Hepatic stellate cell (primary cell): ENCODE measurements at places on chromosomes 16 and 17.

- no peak for DNase-seq
These were observed 68.3 kb upstream of the ENDOV start for GRCh38 chr17:80346498-80347275.

DNA sequence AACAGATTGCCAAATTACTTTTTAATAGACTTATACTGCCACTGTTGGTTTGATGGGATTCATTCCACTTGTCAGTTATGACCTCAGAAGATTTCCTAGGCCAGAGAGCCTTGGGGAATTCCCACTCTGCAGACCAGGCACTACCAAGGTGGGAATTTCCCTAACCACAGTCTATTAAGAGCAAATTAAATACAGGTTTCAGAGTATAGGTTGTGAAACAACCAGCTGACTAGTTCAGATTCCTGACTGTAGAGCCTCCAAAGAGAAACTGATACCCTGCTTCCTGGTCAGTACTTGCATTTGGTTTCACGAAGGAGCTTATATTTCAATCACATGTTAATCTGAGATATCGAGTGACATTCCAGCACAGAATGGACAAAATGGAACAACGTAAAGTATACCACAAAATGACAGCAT lies 186.5 kb downstream of the STX8 start:
- DNase-seq: no peak

- DNase-seq: no peak
These were observed 18.0 kb upstream of the ZC3H18 start for GRCh38 chr16:88552166-88552565.

- no peak for DNase-seq
These were observed 115.4 kb downstream of the ZNF778 start for GRCh38 chr16:89332902-89333245.

DNA sequence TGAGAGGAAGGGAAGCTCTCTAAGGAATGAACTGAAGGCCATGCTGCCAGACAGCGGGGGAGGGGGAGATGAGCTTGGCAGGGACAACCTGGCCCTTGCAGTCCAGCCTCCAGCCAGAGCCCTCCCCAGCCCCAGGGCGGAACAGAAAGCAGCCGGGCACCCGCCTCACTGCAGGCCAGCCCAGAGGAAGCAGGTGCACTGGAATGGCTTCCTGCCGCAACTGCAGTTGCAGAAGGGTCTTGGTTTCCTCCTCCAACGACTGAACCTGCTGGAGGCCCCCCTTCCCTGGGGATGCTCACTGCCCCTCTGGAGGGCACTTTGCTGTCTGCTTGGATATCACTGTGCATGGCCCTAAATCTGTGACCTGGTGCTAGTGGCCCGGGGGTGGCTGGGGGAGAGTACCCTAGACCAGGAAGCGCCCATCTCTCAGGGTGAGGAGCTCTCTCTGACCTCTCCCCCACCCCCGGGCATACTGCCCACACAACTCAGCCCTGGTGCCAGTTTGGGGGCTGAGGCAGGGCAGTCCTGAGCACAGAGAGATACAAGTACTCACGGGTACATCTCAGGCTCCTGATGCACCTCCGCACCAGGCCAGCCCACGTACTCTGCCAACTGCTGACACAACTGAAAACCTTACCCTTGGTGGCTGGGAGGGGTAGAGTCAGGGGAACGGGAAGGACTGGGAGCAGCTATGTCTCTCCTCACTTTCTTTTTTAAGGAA lies 41.1 kb downstream of the MYO18A start:
- DNase-seq: no peak

- no peak for DNase-seq
These were observed 39.0 kb downstream of the YWHAE start for GRCh38 chr17:1360975-1361374.

DNA sequence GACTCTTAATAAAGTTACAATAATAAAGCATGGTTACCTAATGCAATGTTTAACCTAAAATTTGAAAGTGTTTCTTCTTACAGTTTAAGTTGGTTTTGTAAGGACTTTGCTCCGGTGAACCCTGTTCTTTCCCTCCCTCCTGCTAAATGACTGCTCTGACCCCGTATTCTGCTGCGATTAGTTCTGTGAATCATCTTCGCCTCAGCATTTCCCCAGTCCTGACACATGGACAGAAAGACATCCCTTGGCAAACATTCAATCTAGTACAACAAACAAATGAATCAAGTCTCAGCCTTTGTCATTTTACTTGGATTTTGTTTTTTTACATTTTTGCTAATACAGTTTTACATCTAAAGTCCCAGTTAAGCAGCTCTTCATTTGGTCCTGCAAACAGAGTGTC lies 15.4 kb downstream of the KCNJ2 start:
- DNase-seq: peak; percentile 17

DNA sequence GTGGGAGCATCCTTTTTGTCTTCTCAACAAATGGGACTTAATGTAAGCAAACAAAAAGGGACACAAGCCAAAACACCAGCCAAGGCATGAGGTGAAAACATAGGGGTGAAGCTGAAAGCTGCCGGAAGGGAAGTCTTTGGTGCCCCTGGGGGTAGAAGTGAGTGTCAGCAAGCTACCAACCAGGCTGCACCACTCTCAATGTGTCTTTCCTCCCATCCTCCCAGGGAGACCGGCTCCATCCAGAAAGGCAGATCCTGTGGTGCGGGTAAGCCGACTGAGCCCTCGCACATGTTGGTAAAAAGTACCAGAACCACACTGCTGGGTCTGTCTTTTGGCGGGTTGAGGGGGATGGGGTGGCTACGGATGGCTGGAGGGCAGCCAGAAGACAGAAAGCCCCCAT lies 52.0 kb upstream of the SREBF1 start:
- no peak for DNase-seq

GRCh38 chr16:1331712-1332617 lies 1.5 kb upstream of the BAIAP3 start:
- peak; percentile 89 for DNase-seq

- no peak for DNase-seq
These were observed 3.8 kb downstream of the CBX4 start for GRCh38 chr17:79835470-79835899.

DNA sequence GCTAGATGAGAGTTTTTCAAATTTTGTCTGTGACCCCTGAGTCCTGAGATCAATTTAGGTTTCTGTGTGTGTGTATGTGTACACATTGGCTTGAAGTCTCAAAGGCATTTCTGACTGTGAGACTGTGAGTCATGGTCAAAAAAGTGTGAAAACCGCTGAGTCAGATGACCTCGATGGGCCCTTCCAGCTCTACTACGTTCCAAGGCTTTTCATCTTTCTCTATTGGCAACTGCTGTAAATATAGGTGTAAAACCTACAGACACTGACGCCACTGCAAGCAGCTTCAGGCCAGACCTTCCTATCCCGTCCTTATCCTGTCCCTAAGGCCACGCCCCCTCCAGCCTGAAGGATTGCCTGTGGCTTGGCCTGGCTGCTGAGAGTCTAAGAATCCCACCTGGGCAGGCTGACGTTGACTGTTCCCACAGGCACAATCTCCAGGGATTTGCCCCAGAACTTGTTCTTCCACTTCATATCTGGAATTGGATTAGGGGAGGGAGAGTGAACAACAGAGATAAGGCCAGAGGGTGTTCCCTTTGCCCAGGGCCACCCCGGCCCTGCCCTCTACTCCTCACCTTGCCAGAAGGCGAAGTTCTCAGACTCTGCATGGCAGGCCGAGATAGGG lies 11.3 kb downstream of the OSBPL7 start:
- DNase-seq: peak; percentile 85

DNA sequence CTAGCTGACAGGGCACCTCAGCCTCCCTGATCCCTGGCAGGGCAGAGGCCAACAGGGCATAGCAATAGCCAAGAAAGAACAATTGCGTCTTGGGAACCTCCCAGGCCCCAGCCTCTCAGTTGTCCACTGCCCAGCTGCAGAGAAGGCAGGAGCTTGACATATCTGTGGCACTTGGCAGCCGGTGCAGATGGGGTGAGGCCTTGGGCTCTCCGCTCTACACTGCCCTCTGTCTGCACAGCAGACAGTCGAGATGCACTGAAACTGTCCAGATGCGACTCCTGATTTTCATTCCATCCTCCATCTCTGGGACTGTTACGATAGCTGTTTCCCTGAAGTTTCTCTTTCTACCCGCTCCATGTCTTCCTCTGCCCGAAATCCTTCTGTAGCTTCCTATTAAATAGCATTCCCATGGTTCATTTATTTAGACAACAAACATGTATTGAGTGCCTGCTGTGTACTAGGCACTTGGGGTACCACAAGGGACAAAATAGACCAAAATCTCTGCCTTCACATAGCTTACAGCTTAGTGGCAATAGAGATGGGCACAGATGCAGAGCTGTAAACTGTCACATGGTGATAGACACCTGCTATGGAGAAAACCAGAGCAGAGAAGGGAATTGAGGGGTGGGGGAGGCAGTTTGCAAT lies 3.3 kb downstream of the POLR3E start:
- DNase-seq: peak; percentile 84

- no peak for DNase-seq
These were observed 99.7 kb downstream of the ENGASE start for GRCh38 chr17:79174193-79174765.

GRCh38 chr17:73343739-73344454 lies 32.1 kb upstream of the CDC42EP4 start:
- DNase-seq: no peak

GRCh38 chr17:66369830-66370229 lies 67.4 kb downstream of the PRKCA start:
- DNase-seq: no peak

DNA sequence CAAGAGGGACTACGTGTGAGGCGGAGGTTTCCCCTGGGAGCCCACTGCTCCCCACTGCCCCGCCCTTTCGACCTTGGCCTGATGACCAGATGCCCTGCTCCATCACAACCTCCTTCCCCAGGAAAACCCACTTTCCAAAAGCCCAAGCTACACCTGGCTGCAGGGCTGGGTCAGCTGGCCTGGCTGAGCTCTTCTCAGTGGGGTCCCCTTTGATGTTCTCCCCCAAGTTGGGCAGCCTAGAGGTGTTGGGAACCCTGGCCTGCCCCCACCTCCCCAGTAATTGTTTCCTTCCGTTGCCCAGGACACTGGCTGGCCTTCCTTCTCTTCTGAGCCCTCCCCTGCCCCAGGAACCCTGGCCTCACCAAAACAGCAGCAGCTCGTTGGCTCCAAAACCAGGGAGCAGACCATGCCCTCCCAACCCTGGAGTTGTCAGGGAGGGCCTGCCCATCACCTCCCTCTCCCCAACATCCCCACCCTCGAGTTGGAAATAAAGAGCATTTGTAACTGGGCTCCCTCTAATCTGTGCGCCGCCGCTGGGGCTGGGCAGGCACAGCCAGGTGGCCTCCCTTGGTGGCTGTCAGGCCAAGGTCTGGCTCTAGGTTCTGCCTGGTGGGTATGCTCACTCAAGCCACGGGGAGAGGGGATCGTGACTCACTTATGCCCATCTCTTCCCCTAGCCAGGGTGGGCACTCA lies 1.4 kb downstream of the CLDN9 start:
- no peak for DNase-seq

- peak; percentile 43 for DNase-seq
These were observed 7.9 kb upstream of the NAGPA start for GRCh38 chr16:5041600-5042133.

- no peak for DNase-seq
These were observed 415.1 kb downstream of the NPIPA8 start for GRCh38 chr16:17921357-17921978.

GRCh38 chr17:50047488-50048126 lies 8.3 kb upstream of the ITGA3 start:
- peak; percentile 75 for DNase-seq

DNA sequence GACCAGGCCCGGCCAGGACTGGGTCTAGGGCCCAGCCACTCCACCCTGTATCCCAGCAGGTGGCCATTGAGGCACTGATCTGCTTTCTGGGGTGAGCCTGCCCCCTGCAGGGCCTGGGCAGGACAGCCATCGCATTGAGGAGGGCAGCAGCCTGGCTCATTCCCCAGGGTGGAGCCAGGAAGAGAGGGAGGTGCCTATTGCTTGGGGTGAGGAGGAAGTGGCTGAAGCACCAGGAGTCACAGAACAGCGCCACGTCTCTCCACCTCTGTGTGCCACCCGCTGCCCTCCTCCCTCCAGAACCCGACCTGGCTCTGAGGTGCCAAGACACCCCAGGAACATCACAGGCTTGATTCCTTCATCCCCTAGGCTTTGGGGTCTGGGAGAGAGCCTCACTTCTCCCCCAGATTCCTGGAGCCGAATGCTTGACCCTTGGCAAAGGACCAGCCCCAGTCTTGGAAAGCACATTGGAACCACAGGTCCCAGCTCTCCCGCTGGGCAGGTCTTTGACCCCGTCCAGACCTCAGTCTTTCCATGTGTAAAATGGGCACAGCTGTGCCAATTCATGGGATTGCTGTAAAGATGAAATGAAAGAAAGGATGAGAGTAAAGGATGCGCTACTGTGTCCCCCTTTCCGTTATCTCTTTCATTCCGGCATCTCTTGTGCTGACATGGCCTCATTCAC lies 7.2 kb upstream of the KRT36 start:
- DNase-seq: peak; percentile 97

DNA sequence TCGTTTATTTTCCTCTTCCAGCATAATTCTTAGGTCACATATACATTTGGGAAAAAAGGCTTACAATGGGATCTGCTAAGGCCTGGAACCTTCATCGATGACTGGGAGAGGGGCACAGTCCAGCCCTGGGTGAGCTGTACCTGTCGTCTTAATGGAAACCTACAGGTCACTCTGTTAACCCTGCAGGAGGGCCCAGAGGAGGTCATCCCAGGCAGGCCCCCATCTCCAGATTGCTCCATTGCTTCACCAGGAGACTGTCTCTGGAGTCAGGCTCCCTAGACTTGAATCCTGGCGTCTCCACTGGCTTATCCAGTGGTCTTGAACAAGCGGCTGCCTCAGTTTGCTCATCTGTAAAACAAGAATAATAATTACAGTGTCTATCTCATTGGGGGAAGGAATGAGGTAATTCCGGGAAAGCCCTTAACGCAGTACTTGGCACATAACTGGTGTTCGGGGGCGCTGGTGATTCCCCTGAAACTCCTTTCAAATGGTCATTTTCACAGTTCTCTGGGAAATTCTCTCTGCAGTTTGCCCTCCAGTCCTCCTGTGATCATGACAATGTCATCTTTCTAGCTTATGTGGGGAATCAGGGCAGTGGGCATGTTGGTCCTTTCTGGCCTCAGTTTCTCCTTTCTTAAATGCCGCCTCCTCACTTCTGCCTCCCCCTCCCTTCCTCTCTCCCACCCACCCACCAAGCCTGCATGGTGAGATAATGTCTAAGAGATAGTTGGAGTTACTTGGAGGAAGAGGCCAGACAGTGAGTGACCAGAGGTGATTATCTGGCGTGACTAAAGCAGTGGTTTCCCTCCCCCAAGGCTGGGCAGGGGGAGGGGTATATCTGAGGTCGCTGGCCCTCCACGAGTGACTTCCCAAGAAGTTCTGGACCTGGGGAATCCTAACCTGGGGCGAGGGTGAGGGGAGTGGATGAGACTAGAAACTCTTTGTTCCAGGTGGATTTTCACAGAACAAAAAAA lies 31.3 kb upstream of the TAC4 start:
- DNase-seq: no peak

- no peak for DNase-seq
These were observed 61.0 kb upstream of the ELAC2 start for GRCh38 chr17:13078591-13079385.

DNA sequence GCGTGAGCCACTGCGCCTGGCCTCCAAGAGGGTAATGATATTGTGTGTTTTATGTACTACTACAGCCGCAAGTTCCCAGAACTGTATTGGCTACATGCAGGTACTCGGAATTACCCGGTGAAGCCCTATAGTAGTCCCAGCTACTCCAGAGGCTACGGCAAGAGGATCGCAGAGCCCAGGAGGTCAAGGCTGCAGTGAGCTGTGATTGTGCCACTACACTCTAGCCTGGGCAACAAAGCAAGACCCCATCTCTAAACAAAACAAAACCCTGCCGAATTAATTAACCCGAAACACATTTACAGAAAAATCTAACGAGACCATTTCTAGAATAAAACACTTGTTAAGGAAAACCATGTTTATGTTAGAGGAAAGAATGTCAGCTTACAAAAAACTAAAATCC lies 2.2 kb upstream of the USP22 start:
- no peak for DNase-seq
